ENCODE measurements at places on chromosomes 6 and 20. TPM values are rescaled to one million over a fixed set of nuclear protein-coding genes. Genes with fewer than 3 reads are reported as not detected.

GRCh38 chr6:166976636-166977035 lies 20.3 kb upstream of the RNASET2 start:
- DNase-seq = no peak
- no peak overlapping the region for H3K27ac ChIP-seq
- H3K4me3 ChIP-seq = no peak overlapping the region
- H3K4me1 ChIP-seq = no peaks in the 10 kb centered on the region

DNA sequence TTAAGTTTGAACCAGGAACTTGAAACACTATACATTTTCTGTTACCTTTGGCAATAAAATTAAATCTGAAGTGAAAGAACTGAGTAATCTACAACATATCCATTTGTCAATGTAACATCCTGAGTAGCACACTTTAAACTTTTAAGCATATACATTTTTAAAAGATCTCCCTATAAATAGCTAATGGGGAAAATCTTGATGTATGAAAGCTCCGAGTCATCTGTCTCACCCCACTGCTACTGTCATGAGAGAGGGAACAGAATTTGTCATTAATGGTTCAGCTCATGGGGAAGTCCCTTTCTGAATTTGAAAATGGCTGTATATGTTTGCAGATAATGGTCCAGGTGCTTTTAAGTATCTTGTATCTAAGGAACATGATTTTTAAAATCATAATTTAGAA lies 55.2 kb upstream of the NOX3 start:
- no peaks in the 10 kb centered on the region for H3K4me1 ChIP-seq
- no peak overlapping the region for H3K27ac ChIP-seq
- no peaks in the 10 kb centered on the region for H3K27me3 ChIP-seq

DNA sequence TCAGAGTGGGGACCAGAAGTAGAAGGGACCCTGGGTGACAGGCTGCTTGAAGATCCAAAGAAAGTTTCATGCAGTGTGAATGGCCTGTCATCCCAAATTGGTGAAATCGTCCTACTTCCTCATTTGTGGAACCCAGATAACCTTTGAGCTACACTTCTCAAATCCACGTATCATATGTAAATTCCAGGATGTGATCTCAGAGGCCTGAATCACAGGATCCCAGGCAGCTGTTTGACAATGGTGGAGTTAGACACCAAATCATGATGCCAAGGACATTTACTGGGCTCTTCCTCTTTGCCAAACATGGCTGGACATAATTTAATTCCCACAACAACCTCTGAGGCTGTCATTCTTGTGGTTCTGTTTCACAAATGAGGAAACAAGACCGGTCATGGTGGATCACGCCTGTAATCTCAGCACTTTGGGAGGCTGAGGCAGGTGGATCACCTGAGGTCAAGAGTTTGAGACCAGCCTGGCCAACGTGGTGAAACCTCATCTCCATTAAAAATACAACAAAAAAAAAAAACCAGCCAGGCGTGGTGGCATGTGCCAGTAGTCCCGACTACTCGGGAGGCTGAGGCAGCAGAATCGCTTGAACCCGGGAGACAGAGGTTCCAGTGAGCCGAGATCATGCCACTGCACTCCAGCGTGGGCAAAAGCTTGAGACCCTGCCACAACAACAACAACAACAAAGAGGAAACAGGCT lies 39.9 kb upstream of the TTPAL start:
- H3K27ac ChIP-seq = no peak overlapping the region
- peaks cover 4% of the 10 kb centered on the region for H3K4me1 ChIP-seq
- no peaks in the 10 kb centered on the region for H3K36me3 ChIP-seq
- H3K4me3 ChIP-seq = no peak overlapping the region
- no peak for DNase-seq

DNA sequence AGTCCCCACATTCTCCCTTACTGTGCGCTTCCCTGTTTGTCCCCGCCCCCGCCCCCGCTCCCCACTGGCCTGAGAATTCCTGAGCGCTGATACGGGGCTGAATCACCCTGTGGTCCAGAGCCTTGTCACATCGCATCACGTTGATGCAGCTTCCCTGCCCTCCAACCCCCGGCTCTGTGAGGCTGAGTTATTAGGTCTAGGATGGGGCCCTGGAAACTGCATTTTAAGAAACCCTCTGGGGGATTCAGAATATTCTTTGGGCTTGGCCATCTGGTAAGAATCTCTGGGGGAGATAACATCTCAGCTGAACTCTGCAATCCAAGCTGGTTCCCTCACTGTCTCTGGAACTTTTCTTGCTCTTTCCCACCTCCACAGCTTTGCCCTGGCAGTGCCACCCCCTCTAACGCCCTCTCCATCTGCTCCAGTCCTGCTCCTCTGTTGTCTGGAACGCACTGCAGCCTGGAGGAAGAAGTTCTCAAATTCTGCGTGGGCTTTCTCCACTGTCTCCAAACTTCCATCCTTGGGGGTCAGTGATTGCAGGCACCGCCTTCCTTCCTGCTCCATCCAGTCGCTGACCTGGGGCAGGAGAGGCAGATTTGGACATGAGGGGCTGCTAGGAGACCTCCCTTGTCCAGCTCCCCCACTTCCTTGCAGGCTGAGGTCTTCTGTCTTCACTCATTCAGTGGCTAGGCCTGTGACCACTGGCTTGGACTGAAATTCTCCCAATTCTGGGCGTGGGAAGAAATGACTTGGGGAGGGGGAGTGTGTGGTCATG lies 42.6 kb downstream of the KIAA1755 start:
- H3K4me3 ChIP-seq = no peak overlapping the region
- no peak overlapping the region for H3K27ac ChIP-seq
- peaks cover 2% of the 10 kb centered on the region for H3K4me1 ChIP-seq
- no peaks in the 10 kb centered on the region for H3K36me3 ChIP-seq

DNA sequence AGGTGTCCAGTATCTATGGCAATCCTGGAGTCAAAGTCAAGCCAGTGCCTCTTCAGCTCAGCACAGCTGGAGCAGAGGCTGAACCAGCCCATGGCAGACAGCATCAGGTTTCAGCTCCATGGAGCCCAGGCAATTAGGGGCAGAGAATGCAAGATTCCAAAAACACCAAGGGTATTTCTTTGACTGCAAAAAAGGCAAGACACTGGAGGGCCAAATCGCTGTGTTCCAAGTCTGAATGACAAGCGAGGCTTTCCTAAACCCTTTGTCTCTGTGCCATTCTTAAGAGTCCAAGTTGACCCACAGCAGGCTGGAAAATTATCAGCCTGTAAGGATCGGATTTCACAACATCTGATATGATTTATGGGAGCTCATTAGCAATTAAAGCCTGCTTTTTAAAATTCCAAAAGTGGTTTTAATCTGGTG lies 49.7 kb upstream of the TGM3 start:
- H3K4me3 ChIP-seq = no peak overlapping the region
- H3K36me3 ChIP-seq = no peaks in the 10 kb centered on the region
- H3K4me1 ChIP-seq = no peaks in the 10 kb centered on the region
- no peak for DNase-seq

DNA sequence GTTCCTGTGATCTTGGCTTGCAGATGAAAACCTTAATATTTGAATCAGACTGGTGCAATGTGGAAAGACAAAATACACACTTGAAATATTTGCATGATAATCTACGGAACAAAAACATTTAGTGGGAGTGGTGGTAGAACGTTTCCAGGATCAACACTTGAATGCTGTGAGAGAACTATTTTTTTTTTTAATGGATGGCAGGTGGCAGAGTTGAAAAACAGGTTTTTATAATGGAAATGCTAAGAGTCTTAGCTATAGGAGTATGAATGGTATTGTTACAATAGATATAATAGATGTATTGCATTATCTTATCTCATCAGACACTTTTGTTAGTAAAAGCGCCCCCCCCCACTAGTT lies 49.2 kb downstream of the CDKAL1 start:
- H3K4me1 ChIP-seq = no peaks in the 10 kb centered on the region
- H3K4me3 ChIP-seq = no peak overlapping the region
- H3K36me3 ChIP-seq = no peaks in the 10 kb centered on the region
- no peak overlapping the region for H3K27ac ChIP-seq
- no peaks in the 10 kb centered on the region for H3K27me3 ChIP-seq

DNA sequence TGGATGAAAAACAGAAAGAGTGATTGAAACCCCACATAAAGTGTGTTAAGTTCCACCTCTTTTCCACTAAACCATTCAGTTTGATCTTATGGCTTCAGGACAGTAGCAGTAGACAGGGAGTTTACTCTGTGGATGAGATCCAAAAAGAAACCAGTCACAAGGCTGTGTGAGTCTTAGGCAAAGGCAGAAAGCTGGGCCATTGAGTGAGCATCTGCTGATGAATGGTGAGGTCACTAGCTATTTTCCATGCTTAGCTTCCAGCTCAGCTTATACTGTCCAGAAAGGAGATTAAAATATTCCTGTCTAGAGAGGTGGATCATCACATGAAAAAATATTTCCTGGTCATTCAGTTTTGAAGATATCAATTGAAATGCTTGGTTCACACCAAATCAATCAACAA lies 1643.9 kb downstream of the HACE1 start:
- H3K4me3 ChIP-seq = no peak overlapping the region
- DNase-seq = no peak
- H3K27ac ChIP-seq = no peak overlapping the region
- H3K4me1 ChIP-seq = no peaks in the 10 kb centered on the region

The FNDC11 gene
- 0.10 TPM for total RNA-seq

The LY86 gene
- total RNA-seq = 2.5 TPM

The SPATS1 gene
- 1.4 TPM for total RNA-seq

Data from ovary (tissue), 10 donors.